ENCODE measurements at places on chromosomes 12 and 14.
A peak's percentile ranks its signal among the peaks of the same experiment; 100 is the strongest.

GRCh38 chr12:128755566-128755965 lies 68.2 kb downstream of the SLC15A4 start:
- DNase-seq = no peak

GRCh38 chr12:28223858-28224257 lies 33.6 kb downstream of the CCDC91 start:
- DNase-seq = no peak

DNA sequence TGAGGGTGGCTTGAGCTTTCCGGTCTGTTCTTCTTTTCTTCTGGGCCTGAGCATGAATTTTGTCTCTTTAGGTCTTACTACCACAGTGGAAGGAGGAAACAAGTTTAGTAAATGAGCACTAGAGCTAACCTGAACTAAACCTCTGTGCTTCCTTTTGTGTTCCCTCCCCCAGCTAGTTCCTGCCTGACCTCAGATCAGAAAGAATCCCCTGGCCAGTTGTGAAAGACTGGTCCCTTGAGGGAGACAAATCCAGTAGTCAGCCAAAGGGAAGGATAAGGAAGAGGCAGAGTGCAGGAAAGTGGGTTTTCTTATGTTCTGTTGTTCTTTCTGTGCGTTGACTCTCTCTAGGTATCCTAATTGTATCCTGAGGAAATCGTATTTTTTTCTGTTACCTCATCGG lies 17.5 kb downstream of the ZNF664 start:
- DNase-seq = peak; percentile 10

DNA sequence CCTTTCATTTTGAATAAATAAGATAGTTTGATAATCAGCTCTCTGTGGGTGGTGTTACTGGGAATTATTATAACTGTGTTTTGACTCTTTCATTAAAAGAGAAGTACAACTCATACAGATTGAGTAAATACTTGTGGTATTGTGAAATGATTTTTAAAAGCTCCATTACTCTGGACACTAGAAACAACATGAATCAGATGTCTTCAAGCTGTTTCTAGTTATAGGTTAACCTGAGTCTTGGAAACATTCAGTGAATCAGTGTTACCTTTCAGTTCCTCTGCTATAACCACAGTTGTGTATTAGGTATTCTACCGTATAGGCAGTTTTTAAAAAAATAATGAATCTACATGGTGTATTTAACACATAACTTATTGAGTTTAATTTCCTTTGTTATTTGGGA lies 128.4 kb upstream of the SSTR1 start:
- no peak for DNase-seq

DNA sequence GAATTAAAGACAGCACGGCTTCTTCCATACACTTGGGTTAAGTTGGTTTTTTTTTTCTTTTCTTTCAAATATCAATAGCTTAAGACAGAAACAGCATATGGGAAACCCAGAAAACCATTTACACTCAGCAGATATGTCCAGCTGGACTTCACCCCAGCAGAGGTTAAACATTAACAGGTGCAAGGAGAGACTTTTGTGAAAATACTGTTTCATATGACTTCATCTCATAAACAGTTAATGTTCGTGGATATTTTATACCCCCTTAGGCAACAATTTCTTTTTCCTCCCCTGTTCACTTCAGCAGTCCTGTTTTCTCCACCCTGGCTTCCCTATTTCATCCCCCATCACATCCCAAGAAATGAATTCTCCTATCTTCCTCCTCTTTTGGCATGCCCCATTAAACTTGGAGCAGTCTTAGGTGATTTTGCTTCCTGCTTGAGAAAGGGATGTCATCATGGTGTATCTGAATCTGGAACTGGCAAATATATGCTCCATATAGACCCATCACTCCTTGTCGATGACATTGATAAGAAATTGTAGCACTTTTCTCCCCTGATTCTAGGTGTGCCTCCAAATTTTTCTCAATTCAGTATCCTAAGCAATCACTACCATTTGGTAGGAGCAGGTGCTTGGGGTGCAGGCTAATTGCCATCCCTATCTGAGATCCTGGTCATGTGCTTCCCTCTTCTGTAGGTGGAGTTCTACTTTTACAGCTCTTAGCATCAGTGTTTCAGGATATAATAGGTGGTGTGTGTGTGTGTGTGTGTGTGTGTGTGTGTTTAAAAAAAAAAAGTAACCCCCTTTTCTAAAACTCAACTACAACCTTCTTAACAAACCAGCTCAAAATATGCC lies 67.9 kb downstream of the BMP4 start:
- no peak for DNase-seq

- DNase-seq = no peak
These were observed 122.5 kb downstream of the IPO8 start for GRCh38 chr12:30573145-30573544.

DNA sequence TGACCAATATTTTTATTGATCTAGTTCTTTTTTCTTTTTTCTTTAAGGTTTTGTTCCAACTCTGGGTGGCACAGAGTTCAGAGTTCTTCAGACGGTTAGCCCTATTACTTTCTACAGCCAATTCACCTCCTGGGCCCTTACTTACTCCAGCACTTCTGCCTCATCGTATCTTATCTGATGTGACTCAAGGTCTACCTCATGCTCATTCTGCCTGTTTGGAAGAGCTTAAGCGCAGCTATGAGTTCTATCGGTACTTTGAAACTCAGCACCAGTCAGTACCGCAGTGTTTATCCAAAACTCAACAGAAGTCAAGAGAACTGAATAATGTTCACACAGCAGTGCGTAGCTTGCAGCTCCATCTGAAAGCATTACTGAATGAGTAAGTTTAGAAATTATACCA lies 64.7 kb downstream of the VEZT start:
- no peak for DNase-seq

- peak; percentile 83 for DNase-seq
These were observed 169.2 kb downstream of the PIK3C2G start for GRCh38 chr12:18430425-18431048.

GRCh38 chr12:98296462-98297079 lies 218.8 kb upstream of the TMPO start:
- DNase-seq = peak; percentile 1

GRCh38 chr12:31928246-31929026 lies 30.8 kb upstream of the RESF1 start:
- no peak for DNase-seq

GRCh38 chr14:63893701-63894458 lies 41.1 kb downstream of the SYNE2 start:
- no peak for DNase-seq

- no peak for DNase-seq
These were observed 33.6 kb downstream of the CMKLR1 start for GRCh38 chr12:108305520-108305919.

GRCh38 chr14:83019744-83020414 lies 1486.2 kb upstream of the SEL1L start:
- DNase-seq = no peak

DNA sequence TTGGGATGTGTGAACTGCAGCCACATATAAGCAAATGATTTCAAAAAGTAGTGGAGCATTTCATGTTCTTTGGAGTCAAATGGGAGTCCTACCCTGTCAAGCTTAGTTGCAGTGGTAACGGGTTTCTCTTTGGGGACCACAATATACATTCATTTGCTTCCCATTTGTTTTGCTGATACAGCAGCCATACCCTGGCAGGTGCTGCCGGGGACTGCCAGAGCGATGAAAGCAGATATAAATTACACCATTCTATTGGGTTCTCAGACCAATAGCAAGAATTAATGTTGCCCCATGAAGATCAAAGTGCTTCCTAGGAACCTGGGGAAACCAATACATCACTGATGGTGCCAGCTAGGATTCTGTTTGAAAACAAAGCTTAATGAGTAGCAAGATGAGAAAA lies 1621.5 kb upstream of the FLRT2 start:
- DNase-seq = no peak

GRCh38 chr12:113907446-113908180 lies 58.5 kb downstream of the RBM19 start:
- DNase-seq = no peak

DNA sequence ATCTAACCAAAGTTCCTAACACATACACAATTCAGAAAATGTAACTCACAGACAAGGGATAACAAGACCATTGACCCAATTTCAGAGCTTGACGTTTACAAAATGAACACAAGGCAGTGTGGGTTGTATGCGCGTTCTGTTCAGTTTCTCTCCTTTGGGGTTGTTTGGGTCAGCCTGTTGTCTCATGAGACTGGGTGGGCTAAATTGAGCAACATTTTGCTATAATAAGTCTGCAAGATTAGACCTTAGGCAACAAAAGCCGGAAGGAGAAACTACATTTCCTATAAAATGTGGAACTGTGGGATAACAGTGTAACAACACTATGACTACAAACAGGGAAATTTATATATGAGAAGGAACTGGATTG lies 18.8 kb upstream of the LTA4H start:
- DNase-seq = no peak

- no peak for DNase-seq
These were observed 47.6 kb downstream of the PRICKLE1 start for GRCh38 chr12:42541965-42542364.

- no peak for DNase-seq
These were observed 78.6 kb upstream of the PLEKHG7 start for GRCh38 chr12:92624236-92624635.

DNA sequence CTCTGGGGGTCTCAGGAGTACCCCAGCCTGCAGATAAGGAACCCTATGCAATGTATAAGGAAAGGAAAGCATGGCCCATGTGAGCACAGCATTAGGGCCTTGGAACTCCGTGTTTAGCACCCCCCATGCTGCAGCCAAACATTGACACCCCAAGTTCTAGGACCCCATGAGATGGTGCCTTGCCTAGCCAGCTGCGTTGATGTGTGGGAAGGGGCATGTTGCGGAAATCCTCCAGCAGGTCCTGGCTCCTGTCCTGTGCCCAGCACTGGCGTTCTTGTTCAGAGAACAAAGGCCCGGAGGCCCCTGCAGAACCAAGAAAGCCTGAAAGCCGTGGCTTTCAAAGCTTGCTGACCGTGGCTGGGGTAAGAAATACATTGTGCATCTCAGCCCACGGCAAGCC lies 99.4 kb upstream of the DIO3 start:
- DNase-seq = no peak

- no peak for DNase-seq
These were observed 77.8 kb downstream of the NDUFA12 start for GRCh38 chr12:94925729-94926128.

DNA sequence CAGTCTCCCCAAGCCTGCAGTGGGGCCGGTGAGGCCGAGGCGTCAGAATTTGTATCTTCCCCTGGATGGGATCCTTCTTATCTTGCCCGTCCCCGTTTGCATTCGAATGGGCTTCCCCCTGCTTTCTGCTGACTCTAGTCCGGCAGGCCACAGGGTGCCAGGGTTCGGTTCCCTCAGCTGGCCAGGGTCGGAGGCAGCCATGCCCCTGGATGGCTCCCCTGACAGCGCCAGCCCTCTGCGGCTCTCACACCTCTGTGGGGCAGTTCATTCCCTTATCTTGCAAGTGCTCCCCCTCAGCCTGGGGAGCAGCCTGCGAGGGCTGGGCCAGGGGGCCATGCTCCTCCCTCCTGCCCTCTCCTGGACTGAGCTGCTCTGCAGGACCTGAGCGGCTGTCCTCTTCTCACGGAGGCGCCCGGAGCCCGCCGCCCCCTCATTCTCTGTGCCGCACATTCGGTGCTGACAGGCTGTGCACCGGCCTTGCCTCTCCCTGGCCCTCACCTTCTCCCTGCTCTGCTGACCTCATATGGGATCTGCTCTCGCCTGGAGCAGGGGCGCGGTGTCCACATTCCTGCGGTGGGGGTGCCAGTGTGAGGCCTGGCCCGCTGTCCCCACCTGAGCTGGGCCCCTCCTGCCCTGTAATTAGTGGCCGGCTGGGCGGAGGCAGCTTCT lies 32.8 kb downstream of the KIF26A start:
- no peak for DNase-seq

DNA sequence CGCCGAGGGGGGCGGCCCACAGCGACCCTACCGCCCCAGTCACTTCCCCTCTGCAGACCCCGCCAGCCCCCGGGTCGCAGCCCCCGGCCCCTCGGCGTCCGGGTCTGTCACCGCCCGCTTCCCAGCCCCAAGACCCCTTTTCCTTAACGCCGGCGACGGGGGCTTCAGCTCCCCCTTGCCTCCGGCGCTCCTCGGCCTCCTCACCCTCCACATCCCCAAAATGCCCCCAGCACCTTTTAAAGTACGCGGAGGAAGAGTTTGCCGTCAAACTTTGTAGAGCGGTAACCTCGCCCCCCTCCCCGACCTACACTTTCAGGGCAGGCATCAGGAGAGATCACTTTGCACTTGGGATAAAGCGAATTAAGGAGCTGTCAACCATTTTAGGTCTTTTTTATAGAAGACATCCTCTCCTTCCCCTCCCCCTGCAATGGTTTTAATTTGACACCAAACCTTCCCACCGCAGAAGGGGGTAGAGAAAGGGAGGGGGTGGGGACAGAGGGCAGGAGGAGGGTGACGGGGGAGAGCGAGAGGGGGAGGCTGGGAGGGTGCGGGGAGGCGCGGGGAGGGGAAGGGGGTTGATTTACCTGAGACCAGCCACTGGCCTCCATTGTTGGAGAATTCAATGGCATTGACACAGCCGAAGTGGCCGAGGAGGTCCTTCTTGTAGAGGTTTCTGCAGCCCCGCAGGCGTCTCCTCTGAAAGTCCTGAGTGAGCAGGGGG lies 578 bp downstream of the DCAF5 start:
- DNase-seq = peak; percentile 23

- no peak for DNase-seq
These were observed 287.3 kb downstream of the RAD51B start for GRCh38 chr14:68106905-68107304.

- DNase-seq = no peak
These were observed 5.0 kb downstream of the RERG start for GRCh38 chr12:15216036-15216889.

DNA sequence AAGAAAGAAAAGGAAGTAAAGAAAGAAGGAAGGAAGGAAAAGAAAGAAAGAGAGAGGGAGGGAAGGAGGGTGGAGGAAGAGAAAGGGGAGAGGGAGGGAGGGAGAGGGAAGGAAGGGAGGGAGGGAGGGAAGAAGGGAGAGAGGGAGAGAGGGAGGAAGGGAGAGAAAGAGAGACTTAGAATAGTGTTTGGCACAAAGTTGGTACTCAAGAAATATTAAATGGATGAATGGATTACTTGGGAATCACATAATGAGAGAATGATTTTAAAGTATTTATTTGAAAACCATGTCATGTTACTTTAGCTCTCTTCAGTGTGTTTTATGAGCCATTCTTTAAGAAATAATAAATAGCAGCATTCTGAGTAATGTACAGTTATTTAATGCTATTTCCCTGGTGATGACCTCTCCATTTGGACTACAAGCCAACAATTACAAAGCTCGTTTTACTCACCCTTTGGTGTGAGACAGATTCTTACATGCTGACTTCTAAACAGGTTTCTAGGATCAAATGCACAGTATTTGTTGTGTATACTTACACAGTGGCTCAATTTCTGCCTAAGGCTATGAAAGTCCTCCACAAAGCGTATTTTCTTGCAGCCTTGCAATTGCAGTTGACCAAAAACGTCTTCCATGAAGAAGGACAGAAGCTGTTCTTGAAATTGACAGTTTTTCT lies 861 bp downstream of the IL26 start:
- DNase-seq = no peak

DNA sequence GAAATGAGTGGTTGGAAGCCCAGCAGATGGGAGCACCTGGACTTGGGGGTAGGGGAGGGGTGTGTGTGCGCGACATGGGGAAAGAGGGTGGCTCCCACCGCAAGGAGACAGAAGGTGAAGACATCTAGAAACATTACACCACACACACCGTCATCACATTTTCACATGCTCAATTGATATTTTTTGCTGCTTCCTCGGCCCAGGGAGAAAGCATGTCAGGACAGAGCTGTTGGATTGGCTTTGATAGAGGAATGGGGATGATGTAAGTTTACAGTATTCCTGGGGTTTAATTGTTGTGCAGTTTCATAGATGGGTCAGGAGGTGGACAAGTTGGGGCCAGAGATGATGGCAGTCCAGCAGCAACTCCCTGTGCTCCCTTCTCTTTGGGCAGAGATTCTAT lies 9.2 kb downstream of the GABARAPL1 start:
- DNase-seq = no peak

- DNase-seq = no peak
These were observed 29.5 kb downstream of the CPM start for GRCh38 chr12:68903511-68903910.
